Stimulated activated CD8-positive, alpha-beta memory T cell treated with anti-CD3 and anti-CD28 coated beads, Interleukin-7, amount 100 ng/mL, for 1 hour (primary cell): ENCODE measurements at places on chromosomes 3 and 15.

- no peak for DNase-seq
These were observed 34.2 kb upstream of the PRR23E start for GRCh38 chr3:127158614-127159229.

GRCh38 chr15:90774731-90775514 lies 57.8 kb downstream of the BLM start:
- no peak for DNase-seq

GRCh38 chr3:130773366-130773765 lies 26.7 kb upstream of the PIK3R4 start:
- no peak for DNase-seq

DNA sequence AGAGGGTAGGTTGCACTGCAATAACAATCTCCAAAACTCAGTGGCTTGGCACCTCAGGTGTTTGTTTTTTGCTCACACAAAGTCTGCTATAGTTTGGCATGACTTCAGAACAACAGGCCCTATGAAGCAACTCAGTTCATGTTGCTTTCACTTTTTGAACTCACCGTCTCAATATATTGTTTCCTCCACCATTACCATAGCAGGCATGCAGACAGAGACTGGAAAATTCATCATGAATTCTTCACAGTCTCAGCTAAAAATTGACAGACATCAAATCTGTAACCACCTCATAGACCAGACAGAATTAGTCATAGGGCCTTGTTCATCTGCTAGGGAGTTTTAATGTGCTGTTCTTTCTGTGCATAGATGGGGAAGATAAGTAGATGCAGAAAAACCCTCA lies 161.4 kb upstream of the POU1F1 start:
- no peak for DNase-seq

DNA sequence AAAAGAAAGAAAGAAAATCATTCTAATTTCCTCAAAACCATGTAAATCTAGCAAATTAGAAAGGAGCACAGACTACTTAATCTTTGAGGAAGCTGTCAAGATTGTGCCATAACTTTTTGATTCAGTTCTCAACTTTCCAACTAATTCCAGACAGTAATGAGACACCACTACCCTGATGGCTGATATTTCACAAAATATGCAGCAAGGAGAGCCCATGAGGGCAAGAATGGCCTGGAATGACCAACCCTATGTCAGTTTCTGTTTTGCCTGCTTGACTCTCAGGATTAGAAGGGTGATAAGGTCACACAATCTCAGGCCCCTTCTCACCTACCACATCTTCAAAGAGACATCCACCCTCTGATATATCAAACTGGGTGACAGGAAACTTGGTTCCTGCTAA lies 134.7 kb downstream of the MAGI1 start:
- no peak for DNase-seq

- no peak for DNase-seq
These were observed 360.4 kb upstream of the CNTN6 start for GRCh38 chr3:732326-732928.

DNA sequence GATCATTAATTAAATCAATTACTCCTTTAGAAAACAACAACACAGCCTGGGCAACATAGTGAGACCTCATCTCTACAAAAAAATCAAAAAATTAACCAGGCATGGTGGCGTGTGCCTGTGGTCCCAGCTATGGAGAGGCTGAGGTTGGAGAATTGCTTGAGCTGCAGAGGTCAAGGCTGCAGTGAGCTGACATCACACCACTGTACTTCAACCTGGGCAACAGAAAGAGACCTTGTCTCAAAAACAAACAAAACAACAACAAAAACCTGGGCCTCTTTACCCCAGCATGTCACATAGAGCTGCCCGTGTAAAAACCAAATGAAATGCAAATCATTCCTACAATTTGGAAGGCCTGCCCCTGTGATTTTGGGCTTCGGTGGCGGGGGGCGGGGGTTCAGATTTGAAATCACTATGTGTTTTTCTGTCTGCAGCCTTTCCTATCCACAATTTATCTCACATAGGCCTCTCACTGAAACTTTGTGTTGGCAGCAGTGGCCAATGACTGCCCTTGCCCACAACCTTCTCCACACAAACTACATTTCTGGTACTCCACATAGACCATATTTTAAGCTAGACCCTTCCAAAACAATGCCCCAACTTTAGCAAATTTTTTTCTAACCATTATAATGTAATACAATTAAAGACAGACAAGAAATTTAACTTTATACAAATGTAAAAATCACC lies 6.5 kb downstream of the ADAM10 start:
- no peak for DNase-seq

DNA sequence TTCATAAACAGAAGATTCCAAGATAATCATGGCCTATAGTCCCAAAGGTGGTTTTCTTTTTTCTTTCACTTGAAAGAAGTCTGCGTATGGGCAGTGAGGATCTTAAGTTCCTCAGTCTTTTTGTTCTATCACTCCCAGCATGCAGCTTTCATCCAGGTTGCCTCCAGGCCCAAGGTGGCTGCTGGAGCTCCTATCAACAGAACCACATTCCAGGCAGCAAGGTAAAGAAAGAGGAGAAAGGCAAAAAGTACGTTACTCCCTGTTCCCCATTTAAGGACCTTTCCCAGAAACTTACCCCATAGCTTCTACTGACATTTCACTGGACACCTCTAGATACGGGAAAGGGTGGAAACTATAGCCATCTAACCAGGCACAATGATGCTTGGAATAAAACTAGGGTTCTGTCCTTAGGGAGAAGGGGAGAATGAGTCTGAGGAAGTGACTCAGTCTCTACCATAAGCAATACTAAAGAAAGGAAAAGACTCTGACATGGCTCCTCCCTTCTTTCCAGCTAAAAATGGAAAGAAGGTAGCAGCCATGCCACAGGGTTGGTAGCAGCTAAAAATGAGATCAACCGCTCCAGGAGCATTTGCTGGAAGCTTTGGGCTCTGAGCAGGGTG lies 313.9 kb upstream of the NR2E3 start:
- DNase-seq: no peak

- peak; percentile 15 for DNase-seq
These were observed 534 bp downstream of the FRMD5 start for GRCh38 chr15:44194323-44195150.

GRCh38 chr3:172915911-172916514 lies 165.5 kb downstream of the ECT2 start:
- no peak for DNase-seq

- no peak for DNase-seq
These were observed 24.3 kb downstream of the CACNA2D3 start for GRCh38 chr3:54146506-54147239.

- DNase-seq: no peak
These were observed 42.2 kb downstream of the B3GNT5 start for GRCh38 chr3:183295211-183295610.

GRCh38 chr15:85607141-85607806 lies 187.5 kb downstream of the KLHL25 start:
- DNase-seq: no peak

GRCh38 chr3:151439652-151440125 lies 21.2 kb downstream of the IGSF10 start:
- DNase-seq: no peak

GRCh38 chr3:11146773-11147660 lies 7.3 kb upstream of the HRH1 start:
- DNase-seq: no peak

- DNase-seq: no peak
These were observed 951 bp downstream of the TARS3 start for GRCh38 chr15:101723171-101723873.

GRCh38 chr15:63246691-63247469 lies 30.5 kb upstream of the APH1B start:
- no peak for DNase-seq

- no peak for DNase-seq
These were observed 541 bp upstream of the SLC6A11 start for GRCh38 chr3:10815487-10815886.

DNA sequence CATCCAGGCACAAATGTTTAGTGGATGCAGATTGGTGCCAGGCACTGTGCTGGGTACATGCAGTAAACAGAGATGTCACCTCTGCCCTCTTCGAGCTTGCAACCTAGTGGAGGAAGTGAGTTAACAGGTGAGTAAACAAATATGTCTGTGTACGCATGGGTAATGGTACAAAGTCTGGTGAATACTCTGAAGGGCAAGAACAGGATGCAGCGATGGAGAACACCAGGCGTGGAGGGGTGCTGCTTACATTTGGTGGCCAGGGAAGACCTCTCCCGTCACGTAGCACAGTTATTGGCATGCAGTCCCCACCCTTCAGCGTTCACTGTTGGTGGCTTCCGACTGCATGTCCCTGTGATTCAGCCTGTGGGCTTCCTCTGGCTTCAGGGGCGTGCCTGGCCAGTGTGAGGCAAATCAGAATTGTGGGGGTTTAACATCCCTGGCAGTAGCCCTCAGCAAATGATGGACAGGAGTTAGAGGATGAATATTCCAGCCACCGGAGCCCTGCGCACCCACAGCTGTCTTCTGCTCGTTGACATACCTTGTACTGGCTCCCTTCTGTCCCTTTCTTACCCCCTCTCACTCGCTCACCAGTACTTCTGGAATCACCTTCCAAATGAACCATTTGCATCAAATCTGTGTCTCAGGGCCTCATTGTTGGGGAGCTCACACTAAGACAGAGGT lies 9.1 kb upstream of the HDAC11 start:
- no peak for DNase-seq

- no peak for DNase-seq
These were observed 19.5 kb downstream of the PLXNB1 start for GRCh38 chr3:48410205-48411040.

- no peak for DNase-seq
These were observed 18.6 kb downstream of the ZDHHC19 start for GRCh38 chr3:196192524-196193051.

DNA sequence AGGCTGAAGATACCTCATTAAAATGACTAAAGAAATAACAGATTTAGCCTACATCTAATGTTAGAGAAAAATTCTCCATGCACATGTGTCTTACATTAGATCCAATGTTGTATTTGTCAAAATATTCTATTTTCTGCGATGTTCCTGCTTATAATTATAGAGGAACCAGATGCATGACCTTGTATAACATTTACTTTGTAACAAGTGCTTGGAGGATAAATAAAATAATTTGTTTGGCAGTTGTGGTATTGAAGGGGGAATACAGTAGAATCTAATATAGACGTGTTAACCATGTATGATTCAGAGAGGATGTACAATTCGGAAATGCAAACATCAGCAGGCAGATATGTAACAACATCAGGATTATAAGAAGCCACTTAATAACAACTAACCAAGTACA lies 922.2 kb downstream of the TUSC7 start:
- no peak for DNase-seq

DNA sequence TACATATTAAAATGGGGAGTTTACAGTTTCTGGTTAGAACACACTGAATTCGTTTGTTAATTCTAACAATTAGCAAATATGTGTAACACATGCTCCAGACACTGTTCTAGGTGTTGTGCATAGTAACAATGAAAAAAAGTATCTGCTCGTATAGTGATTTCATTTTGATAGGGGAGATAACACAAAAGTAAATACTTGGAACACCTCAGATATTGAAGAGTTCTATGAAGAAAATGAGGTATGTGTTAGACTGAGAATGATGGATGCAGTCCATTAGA lies 6.8 kb upstream of the TMF1 start:
- DNase-seq: no peak

DNA sequence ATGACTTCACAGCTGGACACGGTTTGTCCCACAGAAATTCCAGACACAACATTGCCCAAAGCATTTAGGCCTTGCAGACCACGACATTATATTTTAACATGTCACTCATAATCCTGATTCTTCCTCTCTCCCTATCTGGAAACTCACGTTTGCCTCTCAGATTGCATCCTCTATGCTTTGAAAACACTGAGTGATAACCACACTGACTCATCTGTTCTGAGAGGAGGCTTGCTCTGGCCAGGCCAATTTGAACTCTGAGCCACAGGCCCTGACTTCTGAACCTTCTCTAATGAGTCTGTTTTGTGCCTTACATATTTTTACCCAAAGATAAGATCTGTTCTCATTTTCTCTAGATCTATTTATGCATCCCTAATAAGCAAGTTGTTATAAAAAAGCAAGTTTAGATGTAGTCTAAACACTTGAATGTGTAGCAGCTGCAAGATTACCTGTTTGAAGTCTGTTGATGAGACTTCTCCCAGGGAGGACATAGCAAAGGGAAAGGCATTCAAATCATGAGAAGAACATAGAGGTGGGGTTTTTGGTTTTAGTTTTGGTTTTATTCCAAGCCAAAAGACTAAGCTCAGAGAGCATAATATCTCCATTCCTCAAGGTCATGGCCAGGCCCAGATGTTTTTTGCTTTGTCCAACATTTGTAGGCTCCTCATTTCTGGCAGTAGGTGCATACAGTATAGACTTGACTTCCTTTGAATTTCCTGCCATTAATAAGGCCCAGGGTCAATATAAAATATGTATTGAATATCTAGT lies 234.4 kb upstream of the LRTM1 start:
- no peak for DNase-seq

DNA sequence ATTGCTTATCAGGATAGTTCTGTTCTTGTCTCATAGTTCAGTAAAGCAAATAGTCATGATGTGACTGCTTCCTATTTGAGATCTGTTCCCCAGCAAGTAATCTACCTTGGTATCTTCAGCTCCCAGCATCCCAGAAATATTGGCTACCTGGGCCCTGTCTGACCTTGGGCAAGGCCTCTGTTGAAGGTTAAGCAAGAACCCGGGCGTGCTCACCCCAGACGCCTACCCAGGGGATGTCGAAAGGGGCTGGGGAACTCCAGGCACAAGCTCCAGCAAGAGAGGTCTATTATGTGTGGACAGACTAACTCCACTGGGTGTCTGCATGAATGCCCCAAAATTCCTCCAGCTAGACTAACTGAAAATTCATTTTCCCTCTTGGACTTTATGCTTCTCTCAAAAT lies 37.3 kb upstream of the IGF1R start:
- DNase-seq: no peak

DNA sequence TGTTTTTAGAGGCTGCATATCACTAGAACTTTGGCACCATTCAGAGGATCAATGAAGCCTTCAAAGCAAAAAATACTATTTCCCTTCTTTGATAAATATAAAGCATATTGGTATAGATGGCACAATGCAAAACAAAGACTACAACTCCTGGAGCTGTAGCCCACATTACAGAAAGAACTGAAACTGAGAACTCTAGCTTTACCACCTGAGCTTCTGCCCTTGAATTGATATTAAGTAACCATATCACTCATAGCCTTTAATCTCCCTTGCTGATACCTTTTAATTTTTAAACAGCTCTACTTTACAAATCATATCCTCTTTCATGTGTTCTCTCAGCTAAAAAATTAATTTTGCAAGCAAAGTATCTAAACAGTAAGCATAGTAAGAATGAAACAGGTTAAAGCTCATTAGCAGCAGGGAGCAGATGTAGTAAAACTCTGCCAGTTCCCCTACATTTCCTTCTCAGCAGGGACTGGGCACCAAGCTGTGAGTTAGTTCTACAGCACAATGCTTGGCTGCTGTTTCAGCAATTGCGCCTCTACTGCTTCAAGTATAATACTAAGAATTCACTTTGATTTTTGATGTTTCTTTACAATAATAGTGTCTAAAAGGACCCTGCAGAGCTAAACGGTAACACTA lies 97.9 kb upstream of the NANOGP8 start:
- no peak for DNase-seq
